ENCODE measurements at places on chromosomes 1 and 21.

- DNase-seq: no peak
These were observed 79.8 kb downstream of the PIGK start for GRCh38 chr1:77139389-77139788.

DNA sequence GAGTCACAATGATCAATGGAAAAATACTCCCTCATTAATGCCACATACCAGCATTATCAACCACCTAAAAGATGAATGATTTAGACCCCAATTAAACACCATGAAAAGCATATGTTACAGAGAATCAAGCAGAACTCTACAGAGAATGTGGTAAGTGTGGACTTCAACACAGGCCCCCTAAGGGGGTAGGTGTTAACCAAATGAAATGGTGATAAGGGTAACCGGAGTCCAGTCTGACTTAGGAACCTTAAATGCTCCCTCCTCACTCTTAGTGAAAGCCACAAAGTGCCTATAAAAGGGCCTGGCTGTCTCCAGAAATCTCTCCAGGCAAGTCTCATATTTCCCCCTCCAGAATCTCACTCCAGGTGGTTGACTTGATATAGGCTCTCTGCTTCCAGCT, 149.2 kb upstream of the FOXD3 start:
- DNase-seq: no peak

DNA sequence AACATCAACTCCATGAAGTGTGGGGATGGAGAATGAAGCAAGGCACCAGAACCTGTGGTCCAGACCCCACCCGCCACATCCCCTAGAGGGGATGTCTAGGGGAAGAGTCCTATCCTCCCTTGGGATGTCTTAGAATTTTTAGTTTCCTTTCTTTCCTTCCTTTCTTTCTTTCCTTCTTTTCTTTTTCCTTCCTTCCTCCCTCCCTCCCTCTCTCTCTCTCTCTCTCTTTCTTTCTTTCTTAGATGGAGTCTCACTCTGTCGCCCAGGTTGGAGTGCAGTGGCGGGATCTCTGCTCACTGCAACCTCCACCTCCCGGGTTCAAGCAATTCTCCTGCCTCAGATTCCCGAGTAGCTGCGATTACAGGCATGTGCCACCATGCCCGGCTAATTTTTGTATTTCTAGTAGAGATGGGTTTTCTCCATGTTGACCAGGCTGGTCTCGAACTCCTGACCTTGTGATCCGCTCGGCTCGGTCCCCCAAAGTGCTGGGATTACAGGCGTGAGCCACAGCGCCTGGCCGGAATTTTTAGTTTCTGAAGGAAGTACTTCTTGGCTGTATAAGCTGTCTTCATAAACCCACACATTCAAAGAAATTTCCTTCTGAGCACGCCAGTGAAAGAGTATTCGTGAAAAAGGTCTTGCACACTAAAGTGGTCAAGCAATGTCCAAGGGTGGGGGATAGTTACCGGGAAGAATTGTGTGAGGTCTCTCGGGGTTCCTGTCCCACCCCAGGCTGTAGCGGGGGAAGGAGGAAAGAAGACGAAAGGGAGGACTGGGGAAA, 20.8 kb upstream of the LEFTY2 start:
- no peak for DNase-seq

DNA sequence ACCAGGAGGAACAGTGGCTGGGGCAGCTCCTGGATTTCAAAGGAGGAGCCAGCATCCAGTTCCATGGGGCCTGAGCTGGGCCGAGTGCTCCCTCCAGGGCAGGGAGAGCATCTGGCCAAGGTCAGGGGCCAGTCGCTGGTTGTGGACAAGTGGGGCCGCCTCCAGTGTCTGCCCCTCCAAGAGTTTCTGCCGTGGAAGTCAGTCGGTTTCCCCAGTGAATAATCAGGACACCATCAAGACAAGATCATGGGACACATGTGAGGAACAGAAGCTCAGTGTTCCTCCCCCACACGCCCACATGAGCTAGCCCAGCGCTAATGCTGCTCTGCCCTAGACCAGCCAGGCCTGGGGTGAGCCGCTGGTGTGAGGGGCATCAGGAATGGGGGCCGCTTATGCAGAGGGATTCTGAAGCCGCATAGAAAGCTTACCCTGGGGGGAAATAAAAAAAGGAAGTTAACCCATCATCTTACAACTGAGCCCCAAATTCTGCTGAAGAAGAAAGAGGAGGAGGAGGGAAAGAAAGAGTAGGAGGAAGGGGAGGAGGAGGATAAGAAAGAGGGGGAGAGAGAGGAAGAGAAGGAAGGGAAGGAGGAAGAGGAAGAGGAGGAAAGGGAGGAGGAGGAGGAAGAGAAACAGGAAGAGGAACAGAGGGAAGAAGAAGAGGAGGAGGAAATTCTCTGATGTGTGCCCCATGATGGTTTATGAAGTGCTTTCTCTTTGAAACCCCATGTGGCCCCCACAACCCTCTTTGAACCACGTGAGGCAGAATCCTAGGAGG, 198.4 kb downstream of the MATN1 start:
- no peak for DNase-seq

GRCh38 chr1:45635211-45635610, 11.4 kb upstream of the CCDC17 start:
- no peak for DNase-seq

DNA sequence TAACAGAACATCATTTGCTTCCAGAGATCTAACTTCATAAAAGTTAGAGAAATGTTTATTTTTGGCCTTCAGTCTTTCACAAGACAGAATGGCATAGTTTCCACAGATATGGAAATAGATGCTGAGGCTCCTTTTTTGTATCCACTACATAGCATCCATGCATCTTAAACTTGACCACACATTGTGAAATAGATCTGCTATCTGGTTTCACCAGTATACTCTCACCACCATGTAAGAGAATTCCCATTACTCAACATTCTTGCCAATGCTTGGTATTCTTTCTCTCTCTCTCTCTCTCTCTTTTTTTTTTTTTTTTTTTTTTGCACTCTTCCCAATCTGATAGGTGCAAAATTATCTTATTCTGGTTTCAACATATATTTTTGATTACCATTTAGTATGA, 52.1 kb upstream of the PRMT6 start:
- no peak for DNase-seq

GRCh38 chr1:189141056-189141455, 1336.6 kb downstream of the BRINP3 start:
- no peak for DNase-seq

GRCh38 chr1:162019006-162019405, 4.7 kb downstream of the OLFML2B start:
- no peak for DNase-seq

GRCh38 chr1:54337928-54338327, 68.3 kb downstream of the SSBP3 start:
- DNase-seq: no peak

DNA sequence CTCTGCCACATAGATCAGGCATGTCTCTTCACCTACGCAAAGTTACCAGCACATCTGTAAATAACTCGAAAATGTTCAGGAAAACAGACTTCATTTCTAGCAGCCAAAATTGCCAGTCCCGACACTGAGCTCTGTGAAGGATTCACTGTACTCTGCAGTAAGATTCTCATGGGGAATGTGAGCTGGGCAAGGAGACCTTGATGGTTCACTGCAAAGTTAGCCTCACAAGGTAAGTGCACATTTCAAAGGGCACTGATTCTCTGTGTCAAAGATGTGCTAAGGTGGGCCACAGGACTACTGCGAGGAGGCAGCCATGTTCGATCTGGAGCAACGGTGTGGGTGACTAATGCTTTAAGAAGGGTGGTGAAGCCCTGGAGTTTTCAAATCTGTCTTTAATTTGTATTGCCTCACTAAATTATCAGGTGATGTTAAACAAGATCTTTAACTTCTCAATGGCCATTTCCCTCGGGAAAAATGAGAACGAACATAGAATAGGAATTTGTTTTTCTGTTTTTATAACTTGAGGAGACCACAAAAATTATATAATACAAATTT, 25.2 kb downstream of the STPG1 start:
- DNase-seq: no peak

- no peak for DNase-seq
These were observed 17.8 kb downstream of the MTHFR start for GRCh38 chr1:11787804-11788436.

GRCh38 chr1:55446351-55446750, 231.2 kb upstream of the USP24 start:
- DNase-seq: no peak

- no peak for DNase-seq
These were observed 6.5 kb upstream of the ATP1A2 start for GRCh38 chr1:160108888-160109662.

DNA sequence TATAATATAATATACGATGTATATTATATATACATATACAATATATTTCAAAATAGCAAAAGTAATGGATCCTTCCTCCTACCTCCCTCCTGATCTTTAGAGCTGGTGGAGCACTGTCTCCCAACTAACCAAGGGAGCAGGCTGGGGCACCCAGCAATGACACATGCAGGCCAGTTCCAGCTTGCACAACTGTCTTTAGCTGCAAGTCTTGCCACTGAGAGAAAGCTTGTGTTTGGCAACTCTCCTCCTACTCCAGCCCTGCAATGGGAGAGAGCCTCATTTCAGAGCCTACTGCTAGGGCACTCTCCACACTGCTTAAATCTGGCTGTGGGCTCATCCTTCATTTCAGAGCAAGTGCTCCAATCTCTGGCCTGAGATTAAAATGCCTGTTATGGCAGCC, 469.8 kb upstream of the OLFM3 start:
- no peak for DNase-seq

DNA sequence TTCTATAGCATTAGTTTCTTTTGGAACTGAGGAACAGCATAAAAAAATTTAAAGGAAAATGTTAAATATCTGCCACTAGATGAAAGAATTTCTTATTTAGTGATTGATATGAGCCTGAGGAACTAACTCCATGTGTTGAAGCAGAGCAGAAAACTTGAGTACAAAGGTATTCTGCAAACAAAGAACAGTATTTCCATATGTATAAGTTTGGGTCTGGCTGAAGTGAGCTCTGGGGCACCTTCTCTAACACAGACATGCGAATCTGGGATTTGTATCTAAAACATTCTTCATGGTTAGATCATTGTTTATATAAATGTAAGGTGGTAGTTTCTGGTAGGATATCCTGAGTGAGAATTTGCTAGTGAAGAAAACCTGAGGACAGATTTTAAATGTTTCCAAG, 123.2 kb downstream of the TYW3 start:
- DNase-seq: no peak

GRCh38 chr1:20216574-20216973, 30.3 kb upstream of the PLA2G2C start:
- no peak for DNase-seq

DNA sequence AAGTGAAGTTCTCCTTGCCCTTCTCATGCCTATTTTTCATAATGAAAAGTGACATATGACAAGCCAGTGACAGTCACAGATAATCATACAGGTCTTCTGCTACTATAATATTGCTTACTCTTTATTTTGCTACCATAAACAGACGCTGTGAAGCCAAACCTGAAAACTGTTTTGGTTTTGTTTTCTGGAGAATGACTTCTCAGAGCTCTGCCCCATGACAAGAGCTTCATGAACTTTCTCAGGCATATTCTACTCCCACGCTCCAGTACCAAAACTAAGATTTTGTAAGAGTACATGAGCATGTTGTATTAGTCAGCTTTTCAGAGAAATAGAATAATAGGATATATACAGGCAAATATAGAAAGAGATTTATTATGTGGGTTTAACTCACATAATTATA, 64.3 kb upstream of the VTCN1 start:
- no peak for DNase-seq

GRCh38 chr1:102045752-102046151, 49.0 kb upstream of the OLFM3 start:
- DNase-seq: no peak

- no peak for DNase-seq
These were observed 20.6 kb downstream of the STUM start for GRCh38 chr1:226568975-226569741.

GRCh38 chr21:42405064-42406013, 1.6 kb downstream of the UBASH3A start:
- no peak for DNase-seq

- no peak for DNase-seq
These were observed 46.1 kb upstream of the SLC30A1 start for GRCh38 chr1:211625040-211625439.

DNA sequence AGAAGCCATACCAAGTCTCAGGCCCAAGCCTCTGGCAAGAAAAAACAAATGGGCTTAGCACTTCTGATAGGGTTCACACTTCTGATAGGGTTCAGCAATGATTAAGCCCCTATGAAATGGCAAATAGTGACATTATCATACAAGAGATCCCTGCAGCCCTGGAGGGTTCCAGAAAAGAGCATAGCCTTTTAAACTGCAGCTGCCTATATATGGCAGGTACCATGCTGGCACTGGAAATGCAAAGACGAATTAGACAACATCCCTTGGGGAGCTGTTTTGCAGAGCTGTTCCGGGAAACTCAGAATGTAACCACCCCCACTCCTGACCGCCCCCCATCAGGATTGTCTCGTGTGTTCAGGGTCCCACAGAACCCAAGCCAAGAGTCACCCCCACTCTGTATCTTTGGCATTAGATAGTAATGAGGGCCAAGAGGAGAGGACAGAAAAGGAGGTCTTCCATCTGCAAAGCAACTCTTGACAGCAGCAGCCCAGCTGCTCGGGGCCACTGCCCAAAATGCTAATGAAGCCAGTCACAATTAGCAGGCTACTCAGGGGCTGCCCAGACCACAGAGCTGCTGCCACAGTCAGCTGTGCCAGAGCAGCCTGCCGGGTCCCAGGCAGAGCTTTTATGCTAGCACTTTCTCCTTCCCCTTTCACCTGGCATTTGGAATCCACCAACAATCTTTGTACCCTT, 50.9 kb downstream of the ITPKB start:
- no peak for DNase-seq

DNA sequence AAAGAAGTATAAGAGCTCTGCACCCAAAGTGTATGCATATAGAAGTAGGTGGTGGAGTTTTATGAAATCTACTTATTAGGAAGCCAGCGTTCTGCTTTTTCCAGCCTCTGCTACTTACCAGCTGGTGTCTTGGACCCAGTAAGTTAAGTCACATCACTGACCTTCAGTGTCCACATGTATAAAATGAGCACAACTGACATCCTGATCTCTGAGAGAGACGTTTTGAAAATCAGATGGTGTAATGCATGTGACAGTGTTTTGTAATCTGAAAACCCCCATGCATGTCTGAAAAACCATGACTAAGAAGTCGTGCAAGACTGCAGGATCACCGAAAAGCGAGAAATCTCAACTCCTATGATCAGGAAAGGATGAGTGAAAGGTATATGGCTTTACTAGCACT, 2.0 kb downstream of the CR1 start:
- no peak for DNase-seq

- no peak for DNase-seq
These were observed 4.3 kb upstream of the ZBTB7B start for GRCh38 chr1:154998201-154998780.

DNA sequence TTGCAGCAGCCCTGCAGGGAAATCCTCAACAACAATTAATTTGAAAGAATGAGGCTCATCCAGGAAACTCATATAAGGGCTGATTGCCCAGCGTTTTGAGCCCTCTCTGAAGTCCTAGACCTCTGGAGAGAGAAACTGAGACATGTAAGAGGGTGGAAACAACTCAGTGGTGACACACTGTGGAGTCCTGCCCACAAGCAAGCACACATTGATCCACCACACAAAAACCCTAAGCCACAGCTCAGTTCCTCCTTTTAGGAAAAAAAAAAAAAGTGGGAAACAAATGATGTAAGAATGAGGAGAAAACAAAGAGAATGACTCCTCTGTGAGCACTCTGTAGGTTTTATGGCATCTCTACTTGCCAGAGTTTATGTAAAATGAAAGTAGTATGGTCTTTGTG, 22.9 kb upstream of the PLA2G5 start:
- DNase-seq: no peak
